NCI-H446 treated with DMSO at 0.1 percent for 48 hours (cell line): ENCODE measurements at places on chromosomes 6 and 20.

- DNase-seq = no peak
These were observed 9.2 kb downstream of the PPP1R3G start for GRCh38 chr6:5094327-5094726.

DNA sequence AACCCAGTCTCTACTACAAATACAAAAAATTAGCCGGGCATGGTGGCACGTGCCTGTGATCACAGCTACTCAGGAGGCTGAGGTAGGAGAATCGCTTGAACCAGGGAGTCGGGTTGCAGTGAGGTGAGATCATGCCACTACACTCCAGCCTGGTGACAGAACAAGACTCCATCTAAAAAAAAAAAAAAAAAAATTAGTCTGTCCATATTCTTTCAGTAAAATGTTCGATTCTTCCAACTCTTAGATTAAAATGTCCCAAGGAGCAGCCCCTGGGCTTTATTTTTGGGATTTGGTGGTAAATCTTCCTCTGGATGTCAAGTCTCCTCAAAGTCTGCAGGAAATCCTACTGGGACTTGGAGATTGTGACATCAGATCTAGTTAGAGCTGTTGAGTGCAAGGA lies 101.0 kb upstream of the EEF1E1 start:
- DNase-seq = no peak

DNA sequence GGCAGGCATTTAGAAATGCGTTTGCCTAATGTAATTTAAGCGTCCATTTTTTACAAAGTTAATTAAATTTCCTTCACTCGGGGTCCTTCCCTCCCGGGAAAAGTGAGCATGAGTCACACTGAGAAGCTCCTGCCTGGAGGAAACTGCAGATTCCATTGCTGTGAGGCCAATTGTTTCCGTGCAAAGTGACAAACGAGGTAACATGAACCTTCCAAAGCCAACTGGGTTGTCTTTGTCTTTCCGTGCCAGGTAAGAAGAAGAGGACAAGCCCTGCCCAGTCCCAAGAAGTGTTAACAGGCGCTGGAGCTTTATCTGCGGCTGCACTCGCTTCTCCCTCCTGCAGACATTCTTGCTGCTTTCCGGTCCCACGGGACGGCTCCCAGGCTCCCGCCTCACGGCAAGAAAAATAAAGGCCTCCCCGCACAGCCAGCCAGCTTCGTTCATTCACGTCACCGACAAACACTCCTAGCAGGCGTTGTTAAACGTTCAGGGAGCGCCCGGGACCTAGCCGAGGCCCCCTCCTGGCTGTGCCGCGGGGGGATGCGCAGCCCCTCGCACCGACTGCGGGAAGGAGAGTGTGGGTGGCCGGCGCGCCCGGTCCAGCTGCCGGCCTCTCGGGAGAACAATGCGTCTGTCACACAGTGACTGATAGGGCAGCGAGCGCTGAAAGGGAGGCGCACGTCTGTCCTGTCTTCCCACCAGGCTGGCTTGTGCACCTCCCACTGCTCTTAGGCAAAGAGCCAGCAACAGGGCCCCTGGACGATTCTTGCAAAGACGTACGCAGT lies 61.5 kb upstream of the HDDC2 start:
- DNase-seq = peak; percentile 9

GRCh38 chr20:37095108-37095598 lies 644 bp downstream of the RBL1 start:
- DNase-seq = no peak

- DNase-seq = peak; percentile 61
These were observed 13.7 kb upstream of the FAM83C start for GRCh38 chr20:35305682-35306556.

DNA sequence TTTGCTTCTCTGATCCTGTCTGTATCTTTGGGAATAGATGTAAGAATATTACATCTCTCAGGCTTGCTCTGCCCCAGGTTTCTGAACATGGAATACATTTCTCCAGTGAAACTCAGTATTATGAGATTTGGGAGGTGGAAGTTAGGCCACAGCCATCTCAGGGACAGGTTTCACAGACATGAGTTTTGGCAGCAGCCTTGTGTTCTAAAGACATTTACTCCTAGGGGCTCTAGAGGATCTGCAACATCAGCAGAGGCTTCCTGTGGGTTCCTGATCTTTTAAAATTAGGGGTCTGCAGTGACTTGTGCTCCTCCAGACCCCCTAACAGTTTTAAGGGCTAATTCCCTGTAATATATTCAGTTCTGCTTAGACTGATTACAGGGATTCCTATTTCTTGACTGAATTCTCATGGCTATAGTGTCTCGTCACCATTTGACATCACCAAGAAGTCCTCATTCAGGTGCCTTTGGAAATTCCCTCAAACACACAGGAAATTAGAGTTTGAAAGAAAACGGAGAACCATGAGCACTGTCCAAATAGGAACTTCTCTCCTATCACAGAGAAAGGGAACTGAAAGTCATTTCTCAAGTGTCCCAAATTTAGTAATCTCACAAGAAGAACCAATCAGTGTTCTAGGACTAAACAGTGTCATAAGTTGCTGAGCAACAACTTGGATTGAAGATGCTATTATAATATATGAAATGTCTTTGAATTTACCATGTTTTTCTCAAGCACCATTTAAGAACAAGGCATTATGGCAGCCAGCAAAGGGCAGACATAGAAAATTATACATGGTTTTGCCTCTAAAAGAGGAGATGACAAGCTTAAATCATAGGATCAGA lies 2.5 kb upstream of the HLA-DRA start:
- DNase-seq = no peak

GRCh38 chr20:40945189-40945588 lies 83.4 kb upstream of the TOP1 start:
- no peak for DNase-seq

DNA sequence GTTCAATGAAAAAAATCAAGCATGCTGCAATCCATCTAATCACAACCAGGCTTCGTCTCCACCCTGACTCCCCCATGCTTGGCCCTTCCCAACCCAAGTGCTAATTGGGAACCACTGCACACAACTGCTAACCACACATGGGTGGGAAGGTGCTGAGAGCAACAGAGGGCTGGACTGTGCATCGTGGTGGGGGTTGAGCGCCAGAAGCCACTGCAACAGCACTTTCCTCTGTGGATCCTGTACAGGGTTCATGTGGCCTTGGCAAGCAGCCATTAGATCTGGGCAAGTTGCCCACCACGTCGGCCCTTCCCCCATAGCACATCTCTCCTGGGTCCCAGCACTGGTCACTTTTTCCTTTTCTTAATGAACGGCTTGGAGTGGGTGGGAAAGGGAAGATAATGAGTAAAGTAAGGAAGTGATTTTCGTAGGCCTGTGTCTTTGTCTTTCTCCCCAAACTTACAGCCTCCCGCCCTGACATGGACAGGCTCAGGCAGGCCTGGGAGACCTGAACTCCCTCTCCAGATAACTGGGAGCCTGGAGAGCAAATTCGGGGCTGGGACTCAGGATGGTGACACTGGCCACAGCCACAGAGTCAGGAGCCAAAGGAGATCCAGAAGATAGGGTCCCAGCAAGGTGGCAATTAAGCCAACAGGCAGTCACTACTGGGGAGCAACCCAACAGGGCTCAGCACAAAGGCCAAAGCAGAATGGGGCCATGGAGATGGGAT lies 34.4 kb upstream of the MRPS10 start:
- no peak for DNase-seq

GRCh38 chr6:105651969-105652368 lies 249.1 kb upstream of the PREP start:
- no peak for DNase-seq

DNA sequence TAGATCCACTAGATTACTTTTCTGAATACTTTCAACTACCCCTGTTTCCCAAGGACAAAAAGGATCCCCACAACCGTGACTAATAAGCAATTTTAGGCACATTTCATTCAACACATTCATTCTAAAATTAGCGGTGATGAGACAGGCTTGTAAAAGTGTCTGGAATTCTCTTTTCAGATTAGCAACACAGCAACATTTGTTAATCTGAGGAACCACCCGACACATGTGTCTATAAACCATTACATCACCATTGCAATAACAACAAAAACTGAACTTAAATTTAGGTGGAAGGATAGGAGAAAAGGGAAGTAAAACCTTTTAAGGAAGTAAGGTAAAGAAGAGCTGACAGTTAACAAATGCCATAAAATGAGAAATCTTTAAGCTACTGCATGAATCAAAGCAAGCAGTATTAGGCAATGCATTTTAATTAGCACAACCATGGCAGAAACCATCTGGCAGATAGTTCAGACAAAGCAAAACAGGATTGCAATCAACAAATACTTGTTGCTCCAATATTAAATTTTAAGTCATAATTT lies 49.1 kb downstream of the MAP3K7 start:
- peak; percentile 46 for DNase-seq

GRCh38 chr6:108730635-108731515 lies 117.3 kb upstream of the ARMC2 start:
- DNase-seq = no peak

- no peak for DNase-seq
These were observed 19.9 kb downstream of the DSP start for GRCh38 chr6:7561153-7561964.

GRCh38 chr20:17671011-17671410 lies 11.0 kb downstream of the RRBP1 start:
- DNase-seq = no peak

DNA sequence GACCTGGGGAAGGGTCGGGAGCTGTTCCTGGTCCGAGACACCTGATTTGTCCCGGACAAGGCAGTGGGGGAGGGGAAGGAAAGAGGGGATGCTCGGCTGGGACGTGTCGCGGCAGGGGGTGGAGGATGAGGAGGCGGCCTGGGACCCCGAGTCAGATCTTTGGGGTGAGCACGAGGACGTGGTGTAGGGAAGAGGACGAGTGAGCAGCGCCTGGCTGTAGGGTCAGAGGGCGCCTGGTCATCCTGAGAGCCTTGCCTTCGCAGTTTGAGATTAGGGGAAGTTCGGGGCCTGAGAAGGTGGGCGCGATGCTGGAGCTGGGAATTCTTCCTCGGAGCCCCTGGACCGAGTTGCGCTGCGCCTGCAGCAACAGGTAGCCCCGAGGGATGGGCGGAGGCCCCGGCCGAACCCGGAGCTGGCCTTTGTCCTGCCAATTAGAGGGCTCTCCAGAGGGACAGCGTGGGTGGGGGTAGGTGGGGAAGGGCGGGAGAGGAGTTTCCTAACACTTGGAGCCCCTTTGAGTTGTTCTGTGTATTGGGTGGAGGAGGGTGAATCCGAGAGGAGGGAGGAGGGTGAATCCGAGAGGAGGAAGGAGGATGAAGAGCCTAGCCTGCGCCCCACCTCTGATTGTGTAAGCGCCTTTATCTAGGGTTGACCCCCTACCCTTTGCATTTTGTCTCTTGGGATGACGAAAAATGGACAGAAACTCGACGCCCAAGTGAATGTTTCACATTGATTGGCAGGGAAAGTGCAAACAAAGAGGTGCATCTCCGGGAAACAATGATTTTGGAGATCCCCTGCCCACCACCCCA lies 72.0 kb downstream of the SOX4 start:
- DNase-seq = no peak

- no peak for DNase-seq
These were observed 110.8 kb upstream of the GPR6 start for GRCh38 chr6:109867009-109867969.

DNA sequence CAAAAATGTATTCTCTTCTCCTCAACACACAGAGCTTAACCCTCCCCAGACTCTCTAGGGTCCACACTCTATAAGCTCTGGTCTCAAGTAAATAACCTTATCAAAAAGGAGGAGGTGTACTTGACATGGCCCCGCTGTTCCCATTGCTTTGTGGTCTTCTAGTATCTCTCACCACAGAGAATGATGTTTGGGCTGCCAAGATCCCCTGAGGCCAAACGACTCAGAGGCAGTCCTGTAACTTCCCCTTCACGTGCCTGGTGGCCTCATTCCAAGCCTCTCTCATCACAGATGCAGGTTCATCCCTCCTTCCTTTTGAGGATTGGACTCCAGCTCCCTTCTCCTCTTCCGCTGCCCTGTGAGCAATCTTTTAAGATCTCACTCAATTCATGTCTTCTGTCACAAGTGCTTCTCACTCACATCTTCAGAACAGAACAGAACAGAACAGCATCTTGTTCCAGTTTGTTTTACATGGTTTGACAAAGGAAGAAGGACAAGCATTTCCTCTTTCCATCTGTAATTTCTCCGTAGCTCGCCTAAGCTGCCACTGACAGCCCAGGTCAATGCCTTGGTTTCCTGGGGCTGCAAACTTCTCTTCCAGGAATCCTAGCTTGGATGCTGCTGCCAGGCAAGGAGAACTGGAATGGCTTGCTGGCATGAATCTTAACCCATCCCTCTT lies 541.5 kb downstream of the CD83 start:
- no peak for DNase-seq

GRCh38 chr20:51811514-51812128 lies 9.3 kb upstream of the SALL4 start:
- no peak for DNase-seq

GRCh38 chr6:38480036-38480435 lies 159.7 kb downstream of the BTBD9 start:
- DNase-seq = no peak

DNA sequence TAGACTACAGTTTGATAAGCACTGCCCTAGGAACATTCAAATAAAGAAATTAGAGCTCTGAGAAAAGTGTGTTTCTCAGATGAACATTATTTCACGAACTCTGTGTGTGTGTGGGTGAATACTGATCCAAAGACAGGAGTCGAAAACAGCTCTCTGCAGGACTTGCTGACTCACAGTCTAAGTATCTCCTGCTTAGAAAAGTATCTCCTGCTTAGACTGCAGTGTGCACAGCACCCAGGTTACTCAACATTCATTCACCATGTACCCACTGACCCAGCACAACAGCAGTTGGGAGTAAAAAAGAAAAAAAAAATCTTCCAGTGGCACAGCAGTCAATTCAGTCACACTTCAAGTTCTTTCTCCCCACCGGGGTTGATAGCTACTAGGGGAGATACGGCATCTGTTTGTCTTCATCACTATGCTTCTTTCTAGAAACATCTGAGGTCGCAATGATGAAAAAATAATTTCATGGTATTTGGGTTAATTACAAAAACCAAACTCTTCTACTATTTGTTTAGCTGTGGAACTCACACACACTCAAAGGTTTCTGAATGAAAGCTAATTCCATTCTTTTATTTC lies 48.0 kb downstream of the GCLC start:
- no peak for DNase-seq

- no peak for DNase-seq
These were observed 25.3 kb upstream of the HECA start for GRCh38 chr6:139109558-139109957.
